Activated CD4-positive, alpha-beta T cell treated with anti-CD3 and anti-CD28 coated beads for 36 hours (primary cell): ENCODE measurements at places on chromosomes 6 and 20.

DNA sequence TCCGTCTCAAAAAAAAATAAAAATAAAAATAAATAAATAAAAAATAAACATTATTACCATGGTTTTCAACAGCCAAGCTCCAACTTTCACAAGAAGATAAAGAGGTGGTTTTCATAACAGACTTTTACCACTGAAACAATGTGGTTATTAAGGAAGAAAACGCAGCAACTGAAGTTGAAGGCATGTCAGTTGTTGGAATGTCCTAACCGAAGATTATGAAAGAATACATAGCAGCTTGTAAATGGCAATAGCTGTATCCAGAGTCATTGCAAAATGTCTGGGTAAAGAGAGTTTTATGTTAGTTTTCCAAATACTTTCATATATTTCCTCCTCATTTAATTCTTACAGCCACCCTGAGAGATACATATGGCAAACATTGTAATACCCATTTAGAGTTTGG lies 161.6 kb upstream of the MARCKS start:
- DNase-seq, result no peak
- H3K27me3 ChIP-seq, result no peaks in the 10 kb centered on the region
- H3K27ac ChIP-seq, result no peak overlapping the region
- no peaks in the 10 kb centered on the region for H3K36me3 ChIP-seq

GRCh38 chr6:157632821-157633220 lies 190.2 kb upstream of the SNX9 start:
- H3K4me3 ChIP-seq, result no peak overlapping the region
- peaks cover 8% of the 10 kb centered on the region for H3K4me1 ChIP-seq
- no peaks in the 10 kb centered on the region for H3K27me3 ChIP-seq

GRCh38 chr6:118536478-118536877 lies 11.6 kb upstream of the PLN start:
- H3K27me3 ChIP-seq, result no peaks in the 10 kb centered on the region
- H3K27ac ChIP-seq, result no peak overlapping the region
- no peak for DNase-seq
- H3K36me3 ChIP-seq, result peaks cover 27% of the 10 kb centered on the region
- H3K4me3 ChIP-seq, result no peak overlapping the region

- peak; percentile 35 for DNase-seq
- no peaks in the 10 kb centered on the region for H3K27me3 ChIP-seq
- peaks cover 34% of the 10 kb centered on the region for H3K4me1 ChIP-seq
- H3K27ac ChIP-seq, result peak overlapping the region; percentile 31
Measured at GRCh38 chr6:56594699-56595098, 48.0 kb downstream of the DST start.

DNA sequence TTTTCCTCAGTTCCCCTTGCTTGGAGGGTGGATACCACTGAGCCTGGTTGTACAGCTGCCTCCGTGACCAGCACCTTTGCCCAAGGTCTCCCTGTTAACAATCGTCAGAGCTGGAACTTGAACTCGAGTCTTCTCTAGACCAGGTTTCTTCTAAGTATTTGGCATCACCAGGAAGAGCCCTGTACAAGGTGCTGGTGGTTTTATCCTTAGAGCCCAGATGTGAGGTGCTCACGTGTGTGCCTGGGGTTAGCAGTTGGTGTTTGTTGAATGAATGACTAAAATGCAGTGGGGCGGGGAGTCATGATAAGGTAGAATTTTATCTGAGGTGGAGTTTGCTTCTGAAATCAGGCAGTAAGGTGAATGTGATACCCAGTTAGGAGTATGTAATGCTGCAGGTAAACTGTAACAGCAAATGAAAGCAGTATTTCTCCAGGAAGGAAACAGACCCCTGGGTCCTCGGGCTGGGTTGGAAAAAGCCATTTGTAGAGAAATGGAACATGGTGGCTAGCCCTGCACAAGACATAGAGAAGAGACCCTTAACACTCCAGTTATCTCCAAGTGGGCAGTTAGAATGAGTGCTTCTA lies 3.1 kb downstream of the DNAJC5 start:
- no peaks in the 10 kb centered on the region for H3K27me3 ChIP-seq
- no peak for DNase-seq
- H3K4me1 ChIP-seq, result peaks cover 69% of the 10 kb centered on the region
- peaks cover 35% of the 10 kb centered on the region for H3K36me3 ChIP-seq
- peak overlapping the region; percentile 66 for H3K27ac ChIP-seq

DNA sequence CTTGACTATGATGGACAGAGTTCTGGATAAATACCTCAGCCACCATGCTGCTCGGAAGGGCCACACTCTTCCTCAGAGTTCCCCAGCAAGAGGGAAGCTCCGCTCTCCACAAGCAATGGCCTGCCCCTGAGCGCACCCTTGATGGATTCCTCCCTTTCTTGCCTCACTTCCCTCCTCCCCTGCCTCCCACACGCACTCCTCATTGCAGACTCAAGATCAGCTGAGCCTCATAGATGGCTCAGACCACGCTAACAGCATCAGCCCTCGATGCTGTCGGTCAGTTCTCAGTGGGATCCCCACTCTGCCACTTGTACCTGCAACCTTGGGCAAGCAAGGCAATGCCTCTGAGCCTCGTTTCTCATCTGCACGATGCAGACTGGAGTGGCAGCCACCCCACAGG lies 123.3 kb downstream of the BMP7 start:
- H3K27me3 ChIP-seq, result peaks cover 10% of the 10 kb centered on the region
- no peak for DNase-seq
- H3K27ac ChIP-seq, result no peak overlapping the region
- no peaks in the 10 kb centered on the region for H3K4me1 ChIP-seq

DNA sequence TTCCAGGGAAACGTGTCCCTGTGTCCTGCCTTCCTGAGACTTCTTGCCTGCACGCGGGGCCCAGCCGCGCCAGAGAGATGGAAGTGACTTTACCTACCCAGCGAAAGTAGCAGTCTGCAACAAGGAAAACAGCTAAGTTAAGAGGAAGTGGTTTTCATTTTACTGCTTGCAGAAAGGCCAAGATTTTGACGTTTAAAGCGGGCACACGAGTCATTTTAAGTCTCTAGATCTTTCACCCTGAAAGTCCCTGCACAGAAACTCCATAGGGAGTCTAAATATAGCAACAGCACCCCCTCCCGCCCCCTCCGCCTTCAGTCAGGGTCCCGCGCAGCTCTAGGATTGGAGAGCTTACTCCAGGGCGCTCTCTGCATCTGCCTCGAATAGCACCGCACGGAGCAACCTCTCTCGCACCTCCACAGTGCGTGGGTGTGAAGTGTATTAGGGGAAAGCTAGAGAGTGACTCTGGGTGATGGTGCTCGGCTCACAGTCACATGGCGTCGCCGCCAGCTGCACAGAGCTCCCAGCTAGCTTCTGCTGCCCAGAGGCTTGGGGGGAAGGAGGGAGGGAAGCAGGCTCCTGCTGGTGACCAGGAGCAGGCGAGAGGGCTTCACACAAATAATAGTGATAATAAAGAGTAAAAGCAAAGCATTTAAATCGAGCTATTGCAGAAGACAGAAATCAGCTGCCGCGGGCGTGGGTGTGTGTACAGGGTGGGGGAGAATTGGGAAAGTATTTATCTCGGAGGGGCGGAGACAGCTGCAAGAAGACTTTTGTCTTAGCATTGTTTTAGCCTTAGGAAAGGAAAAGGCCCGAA lies 1.8 kb upstream of the KCNQ5 start:
- H3K27me3 ChIP-seq, result peaks cover 17% of the 10 kb centered on the region
- peaks cover 48% of the 10 kb centered on the region for H3K4me1 ChIP-seq
- H3K36me3 ChIP-seq, result no peaks in the 10 kb centered on the region

GRCh38 chr20:8837396-8837795 lies 231.5 kb upstream of the PLCB4 start:
- H3K27ac ChIP-seq, result no peak overlapping the region
- peaks cover 2% of the 10 kb centered on the region for H3K27me3 ChIP-seq
- no peak overlapping the region for H3K4me3 ChIP-seq
- DNase-seq, result no peak
- H3K36me3 ChIP-seq, result no peaks in the 10 kb centered on the region
- H3K4me1 ChIP-seq, result no peaks in the 10 kb centered on the region

DNA sequence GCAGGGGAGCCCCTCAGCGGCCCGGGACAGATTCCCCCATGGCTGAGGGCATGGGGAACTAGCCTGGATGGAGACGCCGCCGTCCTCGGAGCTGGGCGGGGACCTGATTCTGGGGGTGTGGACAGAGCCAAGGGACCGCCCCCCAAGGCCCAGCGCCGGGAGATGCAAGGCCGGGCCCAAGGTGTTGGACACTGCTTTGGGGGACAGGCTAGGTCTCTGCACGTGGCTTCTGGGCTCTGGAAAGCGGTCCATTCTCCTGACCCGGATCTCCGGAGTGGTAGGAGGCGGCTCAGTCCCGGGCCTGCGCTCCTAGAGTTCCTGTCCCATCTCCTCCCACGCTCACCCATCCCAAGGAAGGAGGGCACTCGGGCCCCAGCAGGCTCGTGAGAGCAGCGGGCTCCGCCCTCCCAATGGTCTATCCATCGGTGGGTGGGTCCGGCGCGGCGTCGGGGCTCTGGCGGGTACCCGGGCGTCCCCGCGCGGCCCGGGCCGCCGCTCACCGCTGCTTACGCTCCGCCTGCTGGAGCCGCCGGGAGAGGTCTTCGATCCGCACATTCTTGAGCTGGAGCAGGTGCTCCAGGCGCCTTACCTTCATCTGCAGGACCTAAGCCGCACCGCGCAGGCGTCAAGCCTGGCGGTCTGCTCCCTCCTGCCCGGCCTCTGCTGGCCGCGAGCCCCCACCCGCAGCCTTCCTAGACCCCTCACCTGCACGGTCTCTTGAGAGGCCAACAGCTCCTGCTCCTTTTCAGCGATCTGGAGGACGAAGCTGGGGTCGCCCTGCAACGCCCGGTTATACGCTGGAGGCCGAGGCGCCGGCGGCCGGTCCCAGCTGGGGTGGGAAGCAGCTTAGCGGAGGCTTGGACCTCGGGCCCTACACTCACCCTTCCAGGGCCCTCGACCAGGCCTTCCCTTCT lies 3.3 kb downstream of the SPEF1 start:
- DNase-seq, result peak; percentile 66
- no peaks in the 10 kb centered on the region for H3K36me3 ChIP-seq
- no peak overlapping the region for H3K27ac ChIP-seq
- H3K27me3 ChIP-seq, result peaks cover 15% of the 10 kb centered on the region

DNA sequence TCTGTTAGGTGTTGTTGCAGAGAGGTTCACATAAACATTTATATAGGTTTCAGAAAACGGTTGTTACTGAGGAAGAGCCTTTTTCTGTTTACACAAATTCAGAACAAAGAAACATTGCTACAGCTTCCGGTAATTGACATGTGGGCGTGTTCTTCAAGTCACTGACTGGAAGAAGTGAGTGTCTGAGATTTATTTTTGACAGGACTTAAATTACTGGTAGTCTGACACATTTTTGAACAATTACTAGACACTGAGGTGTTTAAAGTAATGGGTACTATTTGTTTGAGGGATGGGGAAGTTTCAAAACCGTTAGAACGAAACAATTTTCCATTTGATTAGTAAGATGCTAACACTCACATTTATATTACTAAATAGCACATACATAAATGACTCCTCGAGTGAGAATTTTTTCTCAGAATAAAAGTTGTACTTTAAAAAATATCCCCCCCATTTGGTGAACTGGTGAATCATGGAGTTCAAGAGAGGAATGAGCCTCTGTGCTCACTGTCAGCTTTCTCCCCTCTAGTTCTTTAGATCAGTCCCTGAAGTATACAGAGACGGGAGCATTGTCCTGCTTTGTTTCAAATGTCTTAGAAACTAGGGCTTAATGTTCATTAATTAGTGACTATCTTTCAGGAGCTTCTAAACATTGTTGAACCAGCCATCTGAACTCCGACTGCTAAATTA lies 98.7 kb downstream of the TSHZ2 start:
- peak overlapping the region; percentile 24 for H3K4me3 ChIP-seq
- H3K27ac ChIP-seq, result peak overlapping the region; percentile 93
- H3K4me1 ChIP-seq, result peaks cover 54% of the 10 kb centered on the region
- peak; percentile 64 for DNase-seq

GRCh38 chr6:73062837-73063236 lies 162.5 kb downstream of the KHDC1L start:
- no peaks in the 10 kb centered on the region for H3K36me3 ChIP-seq
- H3K27me3 ChIP-seq, result no peaks in the 10 kb centered on the region
- DNase-seq, result no peak

GRCh38 chr20:6783752-6784151 lies 16.3 kb downstream of the BMP2 start:
- no peak overlapping the region for H3K4me3 ChIP-seq
- no peaks in the 10 kb centered on the region for H3K4me1 ChIP-seq
- no peaks in the 10 kb centered on the region for H3K36me3 ChIP-seq
- DNase-seq, result no peak
- no peak overlapping the region for H3K27ac ChIP-seq
- no peaks in the 10 kb centered on the region for H3K27me3 ChIP-seq

DNA sequence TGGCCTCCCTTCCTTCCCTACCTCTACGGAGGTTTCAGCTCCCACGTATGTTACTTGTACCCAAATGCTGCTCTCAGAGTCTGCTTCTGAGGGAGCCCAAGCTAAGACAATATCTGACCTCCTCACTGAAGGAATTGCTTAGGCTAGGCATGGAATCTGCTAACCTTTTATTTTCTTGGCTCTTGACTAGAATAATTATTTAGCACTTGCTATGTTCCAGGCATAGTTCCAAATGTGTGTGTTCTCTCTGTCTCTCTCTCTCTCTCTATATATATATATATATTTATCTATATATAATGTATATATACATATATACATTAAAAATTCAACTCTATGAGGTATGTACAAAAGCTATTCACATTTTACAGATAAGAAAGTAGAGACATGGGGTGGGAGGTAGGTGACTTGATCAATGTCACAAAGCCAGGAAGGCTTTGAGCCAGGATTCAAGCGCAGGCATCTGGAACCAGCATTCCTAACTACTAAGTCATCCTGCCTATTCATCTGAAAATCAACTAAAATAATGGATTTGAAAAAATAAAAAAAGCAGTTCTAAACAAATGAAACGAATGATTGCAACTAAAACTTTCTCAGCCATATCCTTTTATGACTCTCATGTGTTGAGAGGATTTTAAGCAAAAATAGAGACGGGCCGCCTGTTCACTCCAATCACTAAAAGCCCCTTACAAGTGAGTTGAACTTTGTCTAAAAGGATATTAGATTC lies 189.7 kb upstream of the JAG1 start:
- no peak for DNase-seq
- H3K4me1 ChIP-seq, result no peaks in the 10 kb centered on the region
- no peak overlapping the region for H3K4me3 ChIP-seq
- no peak overlapping the region for H3K27ac ChIP-seq
- H3K36me3 ChIP-seq, result no peaks in the 10 kb centered on the region

GRCh38 chr6:29791786-29792122 lies 35.9 kb upstream of the HLA-G start:
- no peak overlapping the region for H3K27ac ChIP-seq
- H3K36me3 ChIP-seq, result peaks cover 7% of the 10 kb centered on the region
- H3K4me3 ChIP-seq, result peak overlapping the region; percentile 62
- H3K4me1 ChIP-seq, result peaks cover 8% of the 10 kb centered on the region
- DNase-seq, result no peak

GRCh38 chr6:103908898-103909297 lies 950.8 kb downstream of the HACE1 start:
- no peaks in the 10 kb centered on the region for H3K4me1 ChIP-seq
- no peaks in the 10 kb centered on the region for H3K27me3 ChIP-seq
- no peak for DNase-seq
- no peaks in the 10 kb centered on the region for H3K36me3 ChIP-seq
- H3K4me3 ChIP-seq, result no peak overlapping the region
